ENCODE measurements at places on chromosomes 1 and 21.

DNA sequence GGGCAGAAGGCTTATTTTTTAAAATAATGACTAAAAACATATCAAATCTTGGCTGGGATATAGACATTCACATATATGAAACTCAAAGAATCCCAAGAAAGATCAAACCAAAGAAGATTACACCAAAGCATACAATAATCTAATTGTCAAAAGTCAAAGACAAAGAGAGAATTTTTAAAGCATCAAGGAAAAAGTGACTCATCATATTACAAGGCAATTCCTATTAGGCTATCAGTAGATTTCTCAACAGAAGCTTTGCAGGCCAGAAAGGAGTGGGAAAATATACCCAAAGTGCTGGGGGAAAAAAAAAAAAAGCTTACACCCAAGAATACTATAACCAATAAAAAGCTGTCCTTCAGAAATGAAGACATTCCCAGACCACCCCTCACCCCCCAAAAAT, 375.6 kb downstream of the BRINP2 start:
- DNase-seq = no peak

GRCh38 chr21:40433538-40433937, 413.4 kb downstream of the DSCAM start:
- no peak for DNase-seq

GRCh38 chr1:234986750-234987414, 141.8 kb downstream of the TOMM20 start:
- DNase-seq = no peak

GRCh38 chr1:185574139-185574875, 159.9 kb upstream of the HMCN1 start:
- no peak for DNase-seq

DNA sequence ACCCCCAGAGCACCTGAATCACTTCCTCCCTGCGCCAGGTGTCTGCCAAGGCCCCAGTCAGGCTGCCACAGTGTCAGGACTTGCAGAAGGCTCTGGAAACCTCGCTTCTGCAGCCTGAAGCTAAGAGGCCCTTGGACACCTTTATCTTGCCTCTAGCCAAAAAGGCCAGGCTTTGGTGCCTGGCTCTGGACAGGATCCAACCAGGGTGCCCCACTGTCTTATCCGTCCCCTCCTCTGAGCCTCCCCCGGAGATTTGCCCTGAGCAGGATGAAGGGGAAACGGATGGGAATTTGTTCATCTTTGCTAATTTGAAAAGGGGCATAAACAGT, 12.8 kb upstream of the CLSTN1 start:
- DNase-seq = no peak

GRCh38 chr1:224592636-224593582, 23.2 kb upstream of the CNIH3 start:
- DNase-seq = no peak

GRCh38 chr1:175597969-175598765, 145.2 kb downstream of the TNR start:
- no peak for DNase-seq

- DNase-seq = no peak
Measured at GRCh38 chr1:54302951-54303843, 103.0 kb downstream of the SSBP3 start.

DNA sequence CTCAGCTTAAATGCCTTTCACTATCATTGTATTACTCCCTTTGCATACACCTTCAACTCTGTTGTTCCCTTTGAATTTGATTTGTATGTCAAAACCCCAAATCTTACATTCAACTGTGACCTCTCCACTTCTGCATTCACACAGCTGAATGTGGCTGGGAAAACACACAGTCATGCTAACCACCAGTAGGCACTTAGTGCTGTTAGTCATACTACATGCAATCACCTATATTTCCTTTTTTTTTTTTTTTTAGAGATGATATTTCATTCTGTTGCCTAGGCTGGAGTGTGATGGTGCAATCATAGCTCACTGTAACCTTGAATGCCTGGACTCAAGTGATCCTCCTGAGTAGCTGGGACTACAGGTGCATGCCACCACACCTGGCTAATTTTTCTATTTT, 16.2 kb downstream of the BTBD8 start:
- DNase-seq = no peak

DNA sequence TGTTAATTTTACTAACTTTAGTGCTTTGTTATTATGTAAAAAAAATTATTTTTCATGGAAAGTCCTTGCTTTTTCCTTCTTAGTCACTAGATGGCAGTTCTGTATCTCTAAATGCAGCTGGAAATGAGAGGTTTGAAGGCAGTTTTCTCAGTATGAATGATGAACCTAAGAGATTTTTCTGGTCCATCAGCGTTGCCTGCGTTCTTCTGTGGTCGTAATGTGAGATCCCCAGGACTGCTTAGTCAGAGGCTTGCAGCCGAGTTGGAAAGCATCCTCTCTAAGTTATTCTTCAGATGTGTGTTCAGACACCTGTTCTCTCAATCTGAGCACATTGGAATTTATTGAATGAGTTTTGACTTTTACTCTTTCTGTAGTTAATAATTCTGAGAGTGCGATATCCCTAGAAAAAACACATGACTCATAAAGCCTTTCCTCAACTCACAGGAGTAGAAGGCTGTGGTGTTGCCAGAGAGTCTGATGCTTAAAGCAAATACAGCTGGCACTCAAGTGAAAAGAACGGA, 99.3 kb downstream of the FMN2 start:
- DNase-seq = no peak

DNA sequence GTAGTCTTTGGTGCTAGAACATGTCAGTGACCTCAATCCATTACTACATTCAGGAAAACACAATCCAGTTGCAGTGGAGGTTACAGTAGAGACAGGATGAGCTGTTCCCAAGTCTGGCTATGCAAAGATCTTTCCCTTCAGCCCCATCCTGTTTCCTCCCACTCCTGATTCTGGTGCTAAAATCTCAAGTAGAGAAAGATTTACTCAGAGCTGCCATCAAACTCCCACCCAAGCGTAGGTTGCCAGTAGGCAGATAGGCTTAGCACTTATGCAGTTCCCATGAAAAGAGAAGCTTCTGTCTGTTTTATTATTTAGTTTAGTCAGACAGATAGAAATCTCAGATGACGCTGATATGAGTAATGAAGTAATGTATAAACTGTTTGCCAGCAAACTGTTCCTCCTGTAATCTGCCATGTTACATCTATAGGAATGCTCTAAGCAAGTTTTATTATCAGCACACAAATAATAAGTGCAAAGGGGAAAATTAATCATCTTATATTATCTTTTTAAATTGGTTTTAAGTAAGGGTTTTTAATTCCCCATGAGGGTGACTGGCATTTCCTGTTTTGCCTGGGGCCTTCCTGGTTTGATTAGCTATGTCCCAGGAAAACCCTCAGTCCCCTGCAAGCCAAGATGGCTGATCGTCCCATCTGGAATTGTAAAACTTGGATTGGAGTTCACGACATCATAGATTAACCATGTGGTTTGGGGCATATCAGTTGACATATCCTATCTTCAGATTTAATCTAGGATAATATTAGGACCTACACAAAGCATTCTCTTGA, 188.3 kb upstream of the PALMD start:
- no peak for DNase-seq

- no peak for DNase-seq
Measured at GRCh38 chr1:198125995-198126735, 30.6 kb upstream of the NEK7 start.

DNA sequence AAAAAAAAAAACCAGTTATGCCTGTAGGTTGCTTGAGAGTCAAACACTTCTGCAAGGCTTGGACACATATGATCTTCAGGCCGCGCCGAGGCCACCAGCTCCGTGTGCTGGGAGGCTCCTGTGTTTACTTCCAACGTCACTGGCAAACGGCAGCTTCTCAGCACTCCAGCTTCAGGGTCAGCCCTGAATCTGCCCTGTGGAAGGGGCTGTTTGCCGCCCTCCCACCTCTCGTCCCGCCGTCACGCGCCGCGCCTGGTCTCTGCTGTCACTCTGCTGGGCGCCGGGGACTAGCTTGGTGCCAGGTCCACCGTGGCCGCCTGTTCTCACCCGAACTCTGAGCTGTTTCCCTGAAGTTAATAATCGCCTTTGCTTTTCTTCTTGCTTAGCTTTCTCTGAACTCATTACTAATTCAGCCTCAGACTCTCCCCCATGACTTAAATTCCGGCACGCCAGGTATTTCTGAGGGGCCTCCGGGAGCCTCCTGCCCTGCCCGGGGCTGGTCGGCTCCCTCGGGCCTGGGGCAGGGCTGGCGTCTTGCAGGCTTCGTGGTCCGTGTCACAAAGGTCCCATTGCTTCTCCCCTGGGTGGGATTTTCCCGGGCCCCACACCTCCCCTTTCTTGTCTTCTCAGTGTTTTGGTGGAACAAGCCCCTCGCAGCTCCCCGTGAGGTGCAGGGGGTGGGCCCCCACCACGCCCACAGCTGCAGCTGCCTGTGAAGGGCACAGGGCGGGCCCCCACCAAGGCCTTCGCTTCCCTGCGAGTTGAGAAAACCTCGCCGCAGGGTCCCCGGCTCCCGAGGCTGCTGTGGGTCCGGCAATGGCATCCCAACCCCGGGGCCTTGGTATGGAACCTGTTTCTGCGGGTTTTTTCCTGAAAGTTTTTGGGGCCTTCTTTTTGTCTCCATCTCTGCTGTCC, 14.6 kb upstream of the C1orf159 start:
- no peak for DNase-seq

- DNase-seq = no peak
Measured at GRCh38 chr1:172382990-172383389, 37.5 kb upstream of the C1orf105 start.

GRCh38 chr21:45502006-45502345, 40.3 kb downstream of the SLC19A1 start:
- no peak for DNase-seq

DNA sequence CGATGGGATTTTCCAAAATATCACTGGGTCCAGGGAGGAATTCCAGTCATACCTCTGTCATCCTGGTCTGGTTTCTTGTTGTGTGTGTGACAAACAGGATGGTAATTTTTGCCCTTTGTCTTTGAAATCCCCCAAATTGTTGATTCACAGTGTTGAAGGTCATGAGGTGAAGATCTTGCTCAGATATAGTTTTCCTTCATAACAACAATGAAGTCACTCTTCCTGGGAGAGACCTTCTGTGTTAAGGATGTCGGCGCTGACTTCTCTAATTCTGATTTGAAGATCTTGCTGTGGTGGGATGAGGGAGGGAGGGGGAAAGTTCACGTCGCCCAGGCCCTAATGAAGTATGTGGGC, 32.2 kb upstream of the MPZL1 start:
- no peak for DNase-seq

- DNase-seq = no peak
Measured at GRCh38 chr1:191992118-191992517, 166.1 kb upstream of the RGS18 start.

- DNase-seq = no peak
Measured at GRCh38 chr21:14500873-14501272, 45.2 kb downstream of the SAMSN1 start.

DNA sequence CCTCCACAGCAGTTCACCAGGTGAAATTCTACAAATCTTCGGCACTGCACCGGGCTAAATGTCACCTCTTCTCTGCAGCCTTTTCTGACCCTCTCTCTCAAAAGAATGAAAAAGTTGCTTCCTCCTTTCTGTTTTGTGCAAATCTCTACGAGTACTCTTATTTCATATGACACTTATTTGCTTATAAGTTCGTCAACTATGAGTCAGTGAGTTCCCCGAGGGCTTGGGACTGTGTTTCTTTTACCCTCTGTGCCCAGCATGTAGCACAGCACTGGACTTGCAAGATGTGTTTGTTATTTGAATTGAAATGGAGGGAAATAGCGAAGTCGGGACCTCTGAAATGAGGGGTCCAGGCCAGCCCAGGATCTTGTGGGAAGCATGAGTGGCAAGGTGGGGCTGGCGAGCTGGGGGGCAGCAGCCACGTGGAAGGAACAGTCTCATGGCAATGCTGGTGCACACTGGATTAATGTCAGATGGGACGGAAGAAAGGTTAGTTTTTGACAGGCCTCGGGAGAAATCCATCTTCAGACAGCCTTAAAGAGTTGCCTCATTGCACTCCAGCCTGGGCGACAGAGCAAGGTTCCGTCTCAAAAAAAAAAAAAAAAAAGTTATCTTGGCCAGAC, 6.2 kb downstream of the SLC6A9 start:
- no peak for DNase-seq

DNA sequence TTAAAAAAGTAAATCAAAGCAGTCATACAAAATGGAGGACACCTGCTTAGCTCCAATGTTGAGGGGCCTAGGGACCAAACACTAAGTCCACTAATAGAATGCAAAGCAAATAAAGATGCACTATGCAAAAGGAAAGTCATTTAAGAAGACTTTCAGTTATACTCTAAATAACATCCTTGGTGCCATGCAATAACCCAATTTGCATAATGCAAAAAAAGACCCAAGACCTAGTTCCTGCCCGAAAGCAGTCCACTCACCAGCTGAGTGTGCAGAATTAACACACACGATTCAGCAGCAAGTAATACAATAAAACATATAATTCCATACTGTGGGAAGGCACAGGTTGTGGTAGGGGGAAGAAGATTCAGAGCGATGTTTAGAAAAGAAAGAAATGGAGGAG, 101.8 kb downstream of the TGFBR3 start:
- DNase-seq = no peak

DNA sequence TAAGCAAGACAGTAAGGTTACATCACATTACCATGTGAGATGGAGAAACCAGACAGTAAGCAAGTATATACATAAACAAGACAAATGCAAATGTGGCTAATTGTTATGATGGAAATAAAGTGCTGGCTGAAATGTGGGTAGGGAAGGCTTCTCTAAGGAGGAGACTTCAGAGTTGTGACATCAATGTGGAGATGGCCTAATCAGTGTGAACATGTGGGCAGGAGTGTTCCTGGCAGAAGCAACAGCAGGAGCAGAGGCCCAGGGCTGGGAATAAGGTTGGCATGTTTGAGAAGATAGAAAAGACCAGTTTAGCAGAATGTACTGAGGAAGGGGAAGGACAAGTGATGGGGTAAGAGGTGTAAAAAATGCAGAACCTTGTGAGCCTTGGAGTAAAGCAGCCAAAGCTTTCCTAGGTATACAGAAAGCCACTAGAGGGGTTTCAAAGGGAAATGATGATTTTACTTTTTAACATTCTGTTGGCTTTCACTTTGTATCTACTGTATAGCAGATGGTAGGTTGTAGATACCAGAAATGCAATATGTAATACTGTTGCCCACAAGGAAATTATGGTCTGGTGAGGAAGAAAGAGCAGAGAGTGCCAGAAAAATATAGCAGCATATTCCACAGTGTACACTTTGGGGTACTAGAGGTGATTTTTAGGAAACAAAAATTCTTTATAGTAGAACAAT, 197.4 kb downstream of the FGGY start:
- no peak for DNase-seq

GRCh38 chr21:45067462-45068285, 6.7 kb upstream of the ADARB1 start:
- no peak for DNase-seq

GRCh38 chr21:35840197-35840799, 220.0 kb downstream of the SETD4 start:
- DNase-seq = peak; percentile 46

GRCh38 chr1:88169939-88170338, 514.1 kb upstream of the PKN2 start:
- no peak for DNase-seq
